GM06990 (cell line): ENCODE measurements at places on chromosomes 4 and X.

- DNase-seq: no peak
Measured at GRCh38 chr4:7341491-7342222, 93.1 kb downstream of the PSAPL1 start.

DNA sequence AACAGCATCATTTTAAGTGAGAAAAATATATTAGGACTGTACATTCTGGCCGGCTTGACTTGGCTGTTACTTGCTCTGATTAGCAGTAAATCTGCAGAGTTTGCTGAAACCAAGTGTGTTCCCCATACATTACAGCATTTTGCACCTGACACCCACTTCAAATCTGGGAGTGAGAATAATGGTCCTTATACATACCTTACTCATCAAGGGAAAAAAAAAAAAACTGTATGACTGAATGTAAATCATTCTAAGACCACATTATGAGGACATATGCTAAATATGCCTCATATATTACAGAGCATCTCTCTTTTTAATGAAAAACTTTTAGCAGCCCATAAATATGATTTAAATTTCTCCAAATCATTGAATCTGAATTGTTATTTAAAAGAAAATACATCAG, 406.7 kb downstream of the SPOCK3 start:
- DNase-seq: no peak

DNA sequence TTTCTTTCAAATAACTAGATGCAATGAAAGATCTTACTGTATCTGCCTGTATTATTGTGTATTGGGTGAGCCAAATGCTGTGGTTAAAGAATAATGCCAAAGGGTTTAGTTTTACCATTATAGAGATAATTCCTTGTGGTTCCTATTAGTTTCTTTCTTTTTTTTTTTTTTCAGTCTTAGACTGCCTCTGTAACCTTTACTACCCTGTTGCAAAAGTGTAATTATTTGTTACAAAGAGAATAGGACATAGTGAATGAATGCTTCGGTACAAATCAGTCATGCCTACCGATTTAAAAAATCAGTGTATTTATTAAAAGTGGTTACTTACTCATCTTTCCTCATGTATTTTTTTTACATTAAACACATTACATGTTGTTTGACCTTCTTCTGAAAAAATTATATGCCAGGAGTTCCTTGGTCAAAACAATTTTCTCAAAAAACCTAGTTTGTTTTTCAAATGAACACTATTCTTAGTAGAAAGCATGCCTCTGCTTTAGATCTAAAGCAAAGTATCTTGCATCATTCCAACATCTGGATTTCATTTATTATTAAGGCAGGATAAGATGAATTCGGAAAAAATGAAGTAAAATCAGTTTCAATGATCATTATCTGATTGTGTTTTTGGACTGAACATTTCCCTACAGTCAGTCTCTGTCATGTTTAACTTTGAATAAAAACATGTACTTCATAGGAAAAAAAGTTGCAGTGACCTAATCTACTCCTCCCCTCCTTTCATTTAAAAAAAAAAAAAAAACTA, 21.2 kb upstream of the SYNPO2 start:
- DNase-seq: no peak

DNA sequence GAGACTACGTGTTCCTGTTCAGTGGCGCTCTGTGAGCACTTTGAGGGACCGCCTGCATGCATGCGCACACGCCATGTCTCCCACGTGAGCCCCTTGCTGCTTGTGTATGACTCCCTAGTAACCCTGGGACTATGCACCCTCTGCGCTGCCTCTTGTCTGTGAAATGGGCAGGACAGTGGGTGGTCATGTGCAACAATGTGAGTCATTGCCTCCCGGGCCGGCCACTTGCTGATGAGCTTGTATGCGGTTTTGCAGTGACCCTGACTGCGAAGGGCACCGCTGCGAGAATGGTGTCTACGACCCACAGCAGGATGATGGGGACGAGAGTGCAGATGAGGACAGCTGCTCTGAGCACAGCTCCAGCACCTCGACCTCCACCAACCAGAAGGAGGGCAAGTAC, 61.4 kb downstream of the TNIP2 start:
- no peak for DNase-seq
